Fibroblast of the conjunctiva (primary cell): ENCODE measurements at places on chromosomes 1 and 21.

DNA sequence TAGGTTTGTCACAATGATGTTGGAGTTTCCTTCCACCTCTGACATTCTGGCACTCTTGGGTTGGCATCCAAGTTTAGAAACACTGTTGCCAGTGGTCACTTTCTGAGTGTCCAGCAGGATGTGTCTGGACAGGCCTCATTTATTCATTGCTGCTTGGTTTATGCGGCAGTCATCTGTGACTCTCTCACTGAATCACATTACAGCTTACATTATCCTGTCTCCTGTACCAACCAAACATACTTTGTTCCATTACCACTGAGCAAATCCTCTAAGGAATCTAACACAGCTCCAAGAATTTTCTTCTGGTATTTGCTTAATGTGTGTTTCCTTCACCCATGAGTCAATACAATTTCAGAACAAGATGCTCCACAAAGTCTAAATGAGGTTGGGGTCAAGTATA lies 19.9 kb downstream of the SGIP1 start:
- no peak for DNase-seq

- peak; percentile 20 for DNase-seq
Observed at GRCh38 chr1:201090541-201090940, 21.7 kb downstream of the CACNA1S start.

DNA sequence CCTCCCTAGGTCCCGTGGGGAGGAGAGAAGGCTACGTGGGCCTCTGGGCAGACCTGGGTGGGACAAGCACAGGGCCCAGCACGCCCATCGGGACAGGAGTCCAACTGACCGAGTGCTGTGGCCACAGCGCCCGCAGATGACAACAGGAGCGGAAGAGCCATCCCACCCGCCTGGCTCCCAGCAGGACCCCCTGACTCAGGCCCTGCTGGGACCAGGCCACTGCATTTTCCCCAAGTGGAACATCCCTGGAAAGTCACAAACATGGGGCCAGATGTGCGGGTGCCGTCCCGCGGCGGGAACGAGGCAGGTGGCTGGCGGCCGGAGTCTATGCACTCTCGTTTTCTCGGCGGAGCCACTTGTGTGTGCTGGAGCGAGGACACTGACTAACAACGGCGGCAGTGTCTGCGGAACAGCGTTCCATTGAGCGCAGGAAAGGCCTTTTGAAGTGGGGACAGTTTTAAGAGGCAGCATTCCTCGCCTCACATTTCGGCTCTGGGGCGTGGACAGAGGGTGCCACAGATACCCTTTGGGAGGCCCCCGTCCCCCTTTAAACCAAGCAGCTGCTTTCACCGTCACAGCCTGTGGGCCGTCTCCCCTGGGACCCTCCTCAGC lies 93.7 kb upstream of the ARHGEF16 start:
- no peak for DNase-seq

DNA sequence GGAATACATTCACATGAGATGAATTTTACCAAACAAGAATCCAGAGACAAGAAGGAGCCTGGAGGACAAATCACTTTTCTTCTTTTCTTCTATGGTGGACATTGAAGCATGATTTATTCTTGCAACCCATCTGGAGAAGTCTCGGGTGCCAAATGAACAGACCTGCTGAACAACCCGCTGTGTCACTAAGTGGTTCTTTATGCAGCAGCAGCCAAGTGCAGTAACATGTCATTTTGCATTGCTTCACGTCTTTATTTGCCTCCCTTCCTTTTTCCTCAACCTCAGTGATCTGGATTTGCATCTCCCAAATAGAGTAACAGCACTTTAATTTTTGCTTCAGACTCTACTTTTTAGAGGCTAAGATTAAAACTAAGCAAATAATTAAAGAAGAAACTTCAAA lies 50.0 kb upstream of the TENT5C start:
- DNase-seq, result no peak

- no peak for DNase-seq
Observed at GRCh38 chr1:239963856-239964255, 127.8 kb upstream of the FMN2 start.

DNA sequence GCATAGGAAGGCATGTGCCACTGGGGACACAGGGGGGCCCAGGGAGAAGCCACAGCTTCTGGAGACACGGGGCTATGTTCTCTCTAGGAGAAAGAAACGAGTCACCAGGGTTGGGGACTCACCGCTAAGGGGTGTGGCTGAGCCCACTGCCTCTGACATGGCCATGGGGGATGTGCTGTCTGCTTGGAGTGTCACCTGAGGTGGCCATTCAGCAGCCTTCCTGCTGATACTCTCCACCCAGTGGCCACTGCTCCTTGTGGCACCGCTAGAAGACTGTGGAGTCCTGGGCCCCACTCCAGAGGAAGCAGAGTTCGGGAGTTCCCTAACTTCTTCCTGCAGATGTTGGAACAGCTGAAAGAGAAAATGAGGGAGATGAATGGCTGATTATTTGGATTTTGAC lies 91.2 kb upstream of the SLC45A1 start:
- no peak for DNase-seq

DNA sequence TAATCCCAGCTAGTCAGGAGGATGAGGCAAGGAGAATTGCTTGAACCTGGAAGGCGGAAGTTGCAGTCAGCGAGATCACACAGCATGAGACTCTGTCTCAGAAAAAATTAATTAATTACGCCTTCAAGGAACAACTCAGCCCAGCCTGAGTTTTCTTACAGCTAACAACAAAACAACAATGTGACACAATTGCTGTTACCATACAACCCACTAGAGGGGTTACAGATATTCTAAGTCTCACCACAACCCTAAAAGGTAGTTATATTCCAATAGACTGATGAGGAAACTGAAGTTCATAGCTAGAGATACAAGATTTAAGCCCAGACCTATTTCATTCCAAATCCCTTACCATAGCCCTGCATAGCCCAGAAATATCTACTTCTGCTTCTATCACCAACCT lies 2.9 kb upstream of the LRRC8C start:
- DNase-seq, result no peak

- no peak for DNase-seq
Observed at GRCh38 chr1:87926921-87927320, 598.2 kb downstream of the LMO4 start.

DNA sequence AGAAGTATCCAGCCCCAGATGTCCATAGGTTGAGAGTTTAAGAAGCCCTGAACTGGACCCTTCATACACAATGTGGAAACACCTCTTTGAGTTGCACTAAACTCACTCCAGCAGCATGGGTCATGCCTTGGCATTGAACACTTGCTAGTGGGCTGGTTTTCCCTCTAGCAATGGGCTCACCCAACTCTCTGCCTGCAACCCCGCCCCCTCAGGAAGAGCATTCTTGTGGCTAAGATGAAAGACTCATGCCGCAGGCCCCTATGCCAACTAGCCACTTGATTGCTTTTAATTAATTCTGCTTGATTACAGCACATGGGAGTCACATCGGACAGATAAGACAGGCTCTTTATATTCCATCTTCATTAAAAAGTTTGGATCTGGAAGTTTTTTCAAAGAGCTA lies 136.5 kb upstream of the GJB5 start:
- DNase-seq, result no peak

- no peak for DNase-seq
Observed at GRCh38 chr1:119266386-119266785, 102.2 kb upstream of the HAO2 start.

DNA sequence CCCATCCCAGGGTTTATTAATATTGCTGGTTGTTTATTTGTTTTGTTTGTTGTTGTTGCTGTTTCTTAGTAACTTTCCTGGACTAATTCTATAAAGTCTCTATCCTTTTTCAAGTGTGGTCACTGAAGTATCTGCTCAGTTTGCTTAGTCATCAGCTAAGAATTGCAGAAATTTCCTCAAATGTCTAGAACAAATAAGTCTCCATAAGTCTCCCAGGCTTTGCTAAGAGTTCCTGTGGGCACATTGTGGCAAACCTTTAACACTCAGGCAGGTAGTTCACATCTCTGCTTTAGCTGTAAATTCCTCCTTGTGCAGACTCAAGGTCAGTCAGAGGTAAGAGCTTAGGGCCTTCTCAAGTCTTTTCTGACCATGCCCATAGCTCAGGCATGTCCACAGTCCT lies 38.9 kb upstream of the C1orf185 start:
- peak; percentile 9 for DNase-seq

- no peak for DNase-seq
Observed at GRCh38 chr1:74571891-74572290, 59.5 kb upstream of the LRRC53 start.

- DNase-seq, result no peak
Observed at GRCh38 chr1:156503698-156504437, 3.3 kb upstream of the MEF2D start.

DNA sequence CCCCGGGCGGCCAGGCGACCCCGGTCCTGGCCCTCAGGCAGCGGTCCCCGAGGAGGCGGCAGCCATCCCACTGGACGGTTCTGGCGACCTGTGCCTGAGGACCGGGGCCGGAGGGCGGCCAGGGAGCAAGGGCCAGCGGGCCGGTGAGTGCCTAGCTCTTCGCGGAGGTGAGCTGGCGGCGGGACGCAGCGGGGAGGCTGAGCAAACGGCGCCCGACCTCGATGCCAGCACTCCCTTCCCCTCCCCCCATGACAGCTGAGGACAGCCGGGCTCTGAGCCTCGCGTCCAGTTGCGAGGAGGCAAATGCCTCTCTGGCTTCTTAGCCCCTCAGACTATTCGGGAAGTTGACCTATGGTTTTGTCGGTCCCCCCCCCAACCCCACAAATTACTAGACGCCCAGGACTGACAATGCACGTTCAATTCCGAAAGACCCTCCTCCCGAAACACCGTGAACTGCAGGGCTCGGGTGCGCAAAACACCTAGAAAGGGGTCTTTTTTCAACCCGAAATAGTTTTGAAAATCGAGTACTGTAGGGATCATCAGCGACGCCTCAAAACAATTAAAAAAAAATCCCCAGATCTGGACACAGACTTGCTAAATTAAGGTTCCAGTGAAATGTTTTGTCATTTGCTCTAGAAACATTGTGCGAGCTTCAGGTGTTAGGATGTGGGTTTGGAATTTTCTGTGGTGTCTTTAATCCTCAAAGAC lies 8.3 kb downstream of the CDKN2C start:
- no peak for DNase-seq

DNA sequence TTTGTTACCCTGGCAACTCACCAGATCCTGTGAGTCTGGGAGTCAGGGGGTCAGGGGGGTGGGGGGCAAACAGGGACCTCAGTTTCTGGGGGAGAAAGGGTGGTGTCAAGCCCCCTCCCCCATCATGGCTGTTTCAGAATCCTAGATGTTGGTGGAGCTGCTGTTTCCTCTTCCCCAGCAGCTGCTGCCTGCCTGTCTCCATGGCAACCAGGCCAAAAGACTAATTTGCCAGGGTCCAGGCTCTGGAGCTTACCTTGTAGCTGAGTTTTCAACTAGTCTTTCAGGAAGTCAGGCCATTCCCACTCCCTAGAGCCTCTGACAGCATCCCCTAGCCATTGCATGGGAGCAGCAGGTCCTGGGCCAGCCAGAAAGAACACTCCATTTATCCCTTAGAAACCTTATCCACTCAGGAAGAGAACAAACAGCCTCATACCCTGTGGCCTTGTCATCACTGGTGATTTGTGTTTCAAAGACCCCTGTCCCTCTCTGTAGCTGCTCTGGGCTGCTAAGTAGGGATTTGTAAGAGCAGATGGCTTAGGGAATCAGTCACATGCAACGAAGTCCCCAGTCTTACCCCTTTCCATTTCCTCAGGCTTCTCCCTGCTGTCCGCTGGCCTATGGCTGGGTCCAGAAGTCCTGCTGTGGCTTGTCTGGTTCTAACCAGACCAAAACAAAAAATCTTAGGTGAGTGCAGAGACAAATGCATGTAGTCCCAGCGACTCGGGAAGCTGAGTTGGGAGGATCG lies 21.5 kb upstream of the STMN1 start:
- DNase-seq, result no peak

DNA sequence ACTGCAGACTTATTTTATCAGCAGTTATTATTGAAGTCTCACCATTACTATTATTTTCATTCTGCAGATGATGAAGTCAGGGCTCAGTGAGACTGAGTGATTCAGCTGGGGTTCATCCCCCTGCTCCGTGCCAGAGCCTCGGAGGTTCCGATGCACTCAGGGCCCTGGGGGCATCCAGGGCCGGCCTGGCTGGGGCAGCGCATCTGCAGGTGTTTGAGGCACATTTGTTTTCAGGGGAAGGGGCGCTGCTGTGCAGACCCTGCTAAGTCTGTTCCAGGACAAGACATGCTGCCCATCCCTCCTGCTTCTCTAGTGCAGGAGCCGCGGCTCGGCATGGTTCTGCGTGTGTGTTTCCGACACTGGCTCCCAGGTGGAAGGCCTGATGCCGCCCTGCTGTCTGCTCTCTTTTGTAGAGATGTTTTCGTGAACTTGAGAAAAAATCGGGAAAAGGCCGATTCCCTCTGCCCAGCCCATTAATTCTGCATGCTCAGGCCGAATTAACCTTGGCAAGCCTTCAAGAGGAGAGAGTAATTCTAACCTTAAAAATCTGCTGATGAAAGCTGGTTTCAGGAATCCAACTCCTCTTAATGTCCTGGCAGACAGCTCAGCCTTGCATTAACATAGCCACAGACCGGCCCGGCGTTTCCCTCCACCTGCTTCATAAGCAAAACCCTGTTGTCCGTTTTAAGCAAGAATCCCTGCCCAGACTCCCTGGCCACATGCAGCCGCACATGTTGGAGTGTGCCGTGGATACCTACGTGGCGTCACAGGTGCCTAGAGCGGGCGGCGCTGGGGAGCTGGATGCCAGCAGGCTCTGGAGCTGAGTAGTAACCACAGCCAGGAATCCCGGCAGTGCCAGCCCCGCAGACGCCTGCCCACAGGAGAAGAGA lies 316.0 kb upstream of the VAMP3 start:
- no peak for DNase-seq

DNA sequence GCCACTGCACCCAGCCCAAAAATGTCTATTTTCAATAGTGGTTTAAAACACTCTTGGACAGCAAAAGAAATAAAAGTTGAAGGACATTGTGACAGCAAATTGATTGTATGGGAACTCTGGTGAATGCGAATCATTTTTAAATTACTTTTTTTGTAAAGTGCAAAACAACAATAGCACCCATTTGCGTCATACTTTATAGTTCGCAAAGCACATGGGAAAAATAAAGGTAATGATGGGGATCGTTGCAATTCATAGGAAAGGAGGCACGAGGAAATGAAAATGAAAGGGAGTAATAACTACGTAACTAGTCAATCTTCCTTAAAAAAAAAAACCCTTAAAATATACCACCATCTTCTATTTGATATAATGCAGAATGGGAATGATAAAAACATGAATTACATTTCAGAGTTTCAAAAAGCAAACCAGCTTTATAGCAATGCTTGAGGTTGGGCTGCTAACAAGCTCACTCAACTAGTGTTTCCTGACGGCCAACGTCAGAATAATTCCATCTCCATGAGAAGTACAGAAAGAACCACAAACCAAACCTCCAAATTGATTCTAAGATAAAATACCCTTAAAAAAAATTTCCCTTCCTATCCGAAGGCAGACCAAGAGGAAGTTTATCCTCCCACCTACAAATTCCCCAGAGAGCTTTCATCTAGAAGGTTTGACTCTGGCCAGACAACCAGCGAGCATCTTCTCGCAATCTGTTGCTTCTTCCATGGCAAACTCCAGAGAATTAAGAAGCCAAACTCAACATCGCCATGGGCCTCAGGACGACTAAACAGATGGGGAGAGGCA lies at the start of gene EDARADD:
Gene EDARADD (plus strand): TSS at position 606 of the 801 bp plus-strand sequence. CDS start 159 bp downstream, at position 765.
- no peak for DNase-seq

GRCh38 chr1:164891615-164892014 lies 332.6 kb downstream of the PBX1 start:
- no peak for DNase-seq

- DNase-seq, result no peak
Observed at GRCh38 chr1:241962153-241962552, 4.6 kb downstream of the BECN2 start.

- no peak for DNase-seq
Observed at GRCh38 chr21:42578761-42579415, 65.2 kb downstream of the SLC37A1 start.
